Smooth muscle cell of the pulmonary artery (primary cell): ENCODE measurements at places on chromosomes 5 and 9. TPM values are rescaled to one million over a fixed set of nuclear protein-coding genes. Genes with fewer than 3 reads are reported as not detected.

The ENHO gene
- total RNA-seq = 0.13 TPM in 1 of 2 replicates, not detected in the other

The CSF1R gene
- 0.26 and 0.69 TPM in 2 replicates for total RNA-seq

The MLANA gene
- not detected in 2 replicates for total RNA-seq

The PCA3 gene
- 0.07 and 0.13 TPM in 2 replicates for total RNA-seq

The PCDHB13 gene
- 0.59 and 1.8 TPM in 2 replicates for total RNA-seq

The BAAT gene
- 0.07 TPM in 1 of 2 replicates, not detected in the other for total RNA-seq

The FBXO4 gene
- 7.4 and 7.9 TPM in 2 replicates for total RNA-seq

The SPATA31C1 gene
- total RNA-seq = not detected in 2 replicates
